Mammary epithelial cell (primary cell): ENCODE measurements at places on chromosomes 5 and 9.

DNA sequence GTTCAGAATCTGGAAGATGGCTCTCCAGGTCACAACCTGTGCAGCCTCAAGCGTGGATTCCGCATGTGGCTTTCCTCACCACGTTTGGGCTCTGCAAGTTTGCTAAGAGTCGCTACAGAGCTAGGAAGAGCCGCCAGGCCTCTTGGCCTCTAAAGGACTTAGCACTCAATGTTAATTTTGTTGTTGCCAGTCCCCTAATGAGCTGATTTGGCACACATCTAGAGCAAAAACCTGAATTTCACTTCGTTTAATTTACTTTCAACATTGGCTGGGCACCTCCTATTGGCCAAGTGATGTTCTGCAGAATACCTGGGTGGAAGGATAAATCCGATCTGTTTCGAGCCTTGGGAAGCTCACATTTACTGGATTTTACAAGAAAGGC lies 65.8 kb upstream of the UNC5A start:
- DNase-seq: no peak

- DNase-seq: peak; percentile 65
Measured at GRCh38 chr5:13478831-13479465, 465.5 kb downstream of the DNAH5 start.

- no peak for DNase-seq
Measured at GRCh38 chr5:153212471-153212870, 278.0 kb upstream of the GRIA1 start.

GRCh38 chr5:125823572-125823971 lies 599.6 kb upstream of the GRAMD2B start:
- DNase-seq: peak; percentile 13

DNA sequence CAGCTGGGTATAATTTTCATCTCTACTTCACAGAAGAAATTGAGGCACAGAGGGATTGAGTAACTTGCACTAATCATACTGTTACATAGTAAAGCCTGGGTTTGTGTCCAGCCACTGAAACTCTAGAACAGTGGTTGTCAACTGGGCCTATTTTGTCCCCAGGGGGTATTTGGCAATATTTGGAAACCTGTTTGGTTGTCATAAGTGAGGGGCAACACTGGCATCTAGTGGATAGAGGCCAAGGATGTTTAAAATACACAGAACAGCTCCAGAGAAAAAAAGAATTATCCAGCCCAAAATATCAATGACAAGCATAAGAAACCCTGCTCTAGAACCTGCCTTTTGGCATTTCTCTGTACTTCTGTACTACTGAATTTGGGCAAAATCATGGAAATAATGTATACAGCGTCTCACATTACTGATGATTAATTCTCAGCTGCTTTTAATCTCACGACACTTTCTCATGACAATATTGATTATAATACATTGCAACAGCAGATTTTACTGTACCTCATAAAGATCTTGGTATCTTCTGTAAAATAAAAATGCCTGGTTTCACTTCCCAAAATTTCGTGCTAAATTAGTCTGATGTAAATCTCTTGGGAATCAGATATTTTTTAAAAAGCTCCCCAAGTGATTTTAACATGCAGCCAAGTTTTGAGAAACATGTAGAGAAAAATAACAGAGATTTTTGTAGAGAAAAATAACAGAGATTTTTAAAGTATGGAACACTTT lies 112.7 kb downstream of the RORB start:
- DNase-seq: peak; percentile 4

GRCh38 chr5:42349163-42349562 lies 74.1 kb upstream of the GHR start:
- DNase-seq: peak; percentile 39
